CD4-positive, alpha-beta memory T cell (primary cell): ENCODE measurements at places on chromosomes 6 and 20. TPM values are rescaled to one million over a fixed set of nuclear protein-coding genes. Genes with fewer than 3 reads are reported as not detected.

DNA sequence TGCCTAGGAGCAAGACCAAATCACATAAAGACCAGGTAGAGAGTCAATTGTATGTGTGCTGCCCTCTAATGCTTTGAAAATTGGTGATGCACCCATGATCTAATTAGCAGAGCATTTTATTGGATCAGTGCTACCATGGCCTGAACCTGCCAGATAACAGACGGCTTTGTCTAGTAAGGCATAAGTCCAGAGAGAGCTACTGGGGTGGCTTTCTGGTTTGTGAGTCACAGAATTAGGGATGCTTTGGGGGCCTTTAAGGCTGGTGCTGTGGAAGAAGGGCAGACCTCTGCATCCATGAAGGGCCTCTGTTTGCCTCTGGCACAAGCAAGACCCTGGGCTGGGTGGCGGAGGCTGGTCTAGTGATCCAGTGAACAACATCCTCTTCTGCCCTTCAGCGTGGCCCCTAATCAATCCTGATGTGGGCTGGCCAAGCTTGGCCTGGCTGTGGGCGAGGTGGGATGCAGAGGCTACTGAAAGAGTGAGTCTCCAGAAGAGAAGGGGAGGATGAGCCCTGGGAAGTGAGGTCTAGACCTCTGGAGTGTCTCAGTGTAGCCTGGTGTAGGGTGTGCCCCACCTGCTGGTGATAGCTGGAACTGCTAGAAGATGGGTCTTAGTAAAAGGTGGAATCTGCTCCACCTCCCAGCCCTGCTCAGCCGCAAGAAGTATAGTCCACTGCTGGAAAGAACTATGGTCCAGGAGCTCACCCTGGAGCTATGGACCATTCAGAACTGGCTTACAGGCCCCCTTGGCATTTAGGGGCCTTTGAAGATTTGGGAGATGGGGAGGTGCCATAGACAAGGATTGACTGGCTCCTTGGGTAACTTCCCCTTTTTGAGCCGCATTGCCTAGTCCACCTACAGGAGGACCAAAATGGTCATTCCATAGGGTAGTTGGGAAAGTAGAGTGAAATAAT is 36.7 kb upstream of the AAR2 start:
- no peak overlapping the region for H3K4me3 ChIP-seq
- no peak overlapping the region for H3K27ac ChIP-seq
- no peaks in the 10 kb centered on the region for H3K36me3 ChIP-seq
- DNase-seq, result peak; percentile 53
- H3K27me3 ChIP-seq, result no peaks in the 10 kb centered on the region

DNA sequence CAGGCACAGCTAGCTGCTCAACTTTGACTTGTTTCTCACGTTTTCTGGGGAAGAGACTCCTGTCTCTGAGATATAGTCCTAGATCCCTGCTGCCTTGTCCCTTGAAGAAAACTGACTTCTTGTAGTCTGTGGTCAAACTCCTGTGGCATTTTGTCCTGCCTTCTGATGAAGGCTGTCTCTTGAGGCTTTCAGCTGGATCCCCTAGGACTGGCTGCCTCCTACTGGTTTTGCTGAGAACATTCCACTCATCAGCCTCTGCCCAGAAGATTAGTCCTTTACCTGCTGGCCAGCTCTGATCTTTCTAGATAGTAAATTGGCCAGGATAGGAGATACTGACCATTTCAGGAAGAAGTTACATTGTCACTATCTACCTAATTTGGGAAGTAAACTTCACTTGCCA is 71.9 kb upstream of the CNR1 start:
- DNase-seq, result peak; percentile 9
- no peak overlapping the region for H3K4me3 ChIP-seq
- no peaks in the 10 kb centered on the region for H3K27me3 ChIP-seq

DNA sequence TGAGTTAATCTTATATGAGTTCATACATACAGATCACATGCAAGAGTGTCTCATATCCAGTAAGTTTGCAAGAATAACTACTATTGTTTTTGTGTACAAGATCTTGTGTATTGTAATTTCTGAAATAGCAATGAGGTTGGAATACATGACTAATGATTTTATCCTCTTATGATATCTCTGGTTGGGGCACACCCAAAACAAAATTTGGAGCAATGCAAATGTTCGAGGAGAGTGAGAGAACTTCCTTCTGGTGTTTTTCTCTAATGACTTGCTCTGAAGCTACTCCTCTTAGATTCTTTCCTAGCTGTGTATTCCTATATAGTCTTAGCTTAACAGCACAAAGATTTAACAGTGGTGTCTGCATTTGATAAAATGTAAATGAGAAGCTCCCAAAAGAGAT is 252.5 kb downstream of the LAMA2 start:
- H3K27ac ChIP-seq, result no peak overlapping the region
- H3K36me3 ChIP-seq, result no peaks in the 10 kb centered on the region
- H3K4me3 ChIP-seq, result no peak overlapping the region

GRCh38 chr6:161299726-161300125 is 25.9 kb upstream of the AGPAT4 start:
- no peak overlapping the region for H3K27ac ChIP-seq
- H3K4me3 ChIP-seq, result no peak overlapping the region
- no peaks in the 10 kb centered on the region for H3K4me1 ChIP-seq
- no peaks in the 10 kb centered on the region for H3K36me3 ChIP-seq

GRCh38 chr6:16206595-16207037 is 31.8 kb upstream of the GMPR start:
- peak; percentile 54 for DNase-seq
- H3K27me3 ChIP-seq, result no peaks in the 10 kb centered on the region
- H3K27ac ChIP-seq, result no peak overlapping the region
- no peak overlapping the region for H3K4me3 ChIP-seq

- no peak overlapping the region for H3K4me3 ChIP-seq
- no peak for DNase-seq
- no peaks in the 10 kb centered on the region for H3K36me3 ChIP-seq
- H3K27me3 ChIP-seq, result peaks cover 21% of the 10 kb centered on the region
- H3K4me1 ChIP-seq, result no peaks in the 10 kb centered on the region
Observed at GRCh38 chr6:133906050-133906449, 17.1 kb downstream of the TCF21 start.

Gene IMPG1
- not detected for total RNA-seq

Gene IP6K3
- not detected for total RNA-seq

DNA sequence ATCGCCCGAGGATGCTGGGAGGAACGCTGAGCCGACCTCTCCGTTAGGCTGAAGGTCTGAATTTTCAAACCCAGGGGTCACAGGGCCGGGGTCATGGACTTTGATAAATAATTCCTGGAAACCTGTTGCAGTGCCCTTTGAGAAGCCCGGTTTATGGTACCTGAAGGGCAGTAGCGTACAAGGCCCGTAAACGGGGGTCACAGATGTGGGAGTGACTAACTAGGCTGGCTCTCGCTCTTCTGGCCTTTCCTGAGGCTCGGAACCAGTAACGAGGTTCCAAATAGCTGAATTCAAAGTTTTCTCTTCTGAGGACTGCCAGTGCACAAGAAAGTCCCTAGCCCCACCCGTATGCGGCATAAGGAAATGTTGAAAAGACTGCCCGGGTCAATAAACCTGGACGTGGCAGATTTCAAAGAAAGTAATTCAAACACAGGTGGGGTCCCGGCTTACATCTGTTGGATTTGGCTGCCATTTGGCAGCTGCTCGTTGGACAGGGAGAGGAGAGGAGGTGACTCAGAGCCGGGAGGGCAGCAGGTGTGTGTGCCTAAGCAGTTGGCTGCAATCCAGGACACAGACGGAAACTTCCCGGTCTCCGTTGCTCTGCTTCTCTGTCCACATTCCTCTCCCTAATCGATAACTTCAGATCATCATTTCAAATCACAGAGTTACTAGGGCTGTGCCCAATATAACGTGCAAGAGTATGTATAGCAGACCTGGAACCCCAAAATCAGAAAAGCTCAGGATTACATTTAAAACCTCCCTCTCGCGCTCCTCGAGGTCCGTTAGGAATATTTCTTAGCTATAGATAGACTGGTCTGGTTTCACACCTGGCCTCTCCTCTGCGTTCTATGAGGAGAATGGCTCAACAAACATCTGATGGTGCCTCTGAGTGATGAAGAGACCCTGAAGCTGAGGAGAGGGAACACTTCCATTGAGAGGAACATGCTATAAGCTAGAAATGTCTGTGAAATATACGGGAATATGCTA is 765 bp upstream of the GMDS start:
- H3K4me1 ChIP-seq, result peaks cover 22% of the 10 kb centered on the region
- peak; percentile 10 for DNase-seq
- H3K4me3 ChIP-seq, result peak overlapping the region; percentile 82
- H3K27me3 ChIP-seq, result no peaks in the 10 kb centered on the region

DNA sequence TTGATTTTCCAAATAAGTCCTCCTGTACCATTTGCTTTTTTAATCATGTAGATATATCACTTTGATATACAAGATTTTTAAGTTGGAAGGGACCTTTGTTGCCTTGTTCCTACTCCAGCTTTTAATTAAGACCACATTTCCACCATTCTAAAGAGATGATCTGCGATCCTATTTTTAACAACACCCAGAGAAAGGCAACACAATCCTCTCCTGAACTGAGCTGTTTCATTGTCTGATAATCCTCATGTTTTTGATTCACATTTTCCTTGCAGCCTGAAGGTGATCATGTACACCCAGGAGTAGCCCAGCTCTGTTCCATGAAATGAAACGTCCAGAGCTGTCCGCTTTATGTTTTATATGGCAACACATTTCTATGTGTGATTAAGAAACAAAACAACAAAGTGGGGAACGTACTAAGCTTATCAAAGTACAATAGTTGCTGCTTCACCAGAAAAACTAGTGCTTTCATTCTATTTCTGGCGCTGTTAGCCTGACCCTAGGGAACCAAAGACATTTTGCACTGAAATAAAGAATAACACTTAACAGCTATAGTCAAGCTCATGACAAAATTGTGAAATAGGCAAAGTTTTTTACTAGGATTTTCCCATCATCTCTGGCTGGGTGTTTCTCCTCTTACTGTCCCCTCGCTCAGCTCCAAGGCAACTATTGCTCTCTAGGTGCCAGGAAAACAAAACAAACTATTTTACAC is 22.6 kb upstream of the TRAF3IP2 start:
- H3K36me3 ChIP-seq, result no peaks in the 10 kb centered on the region
- H3K4me3 ChIP-seq, result no peak overlapping the region
- no peaks in the 10 kb centered on the region for H3K4me1 ChIP-seq
- no peak overlapping the region for H3K27ac ChIP-seq
- no peaks in the 10 kb centered on the region for H3K27me3 ChIP-seq

- H3K36me3 ChIP-seq, result no peaks in the 10 kb centered on the region
- no peak overlapping the region for H3K4me3 ChIP-seq
- H3K27ac ChIP-seq, result no peak overlapping the region
- no peaks in the 10 kb centered on the region for H3K27me3 ChIP-seq
- DNase-seq, result no peak
Observed at GRCh38 chr20:29297411-29298270, 1959.8 kb upstream of the DEFB115 start.

- no peaks in the 10 kb centered on the region for H3K27me3 ChIP-seq
- H3K4me3 ChIP-seq, result no peak overlapping the region
- H3K27ac ChIP-seq, result no peak overlapping the region
- H3K4me1 ChIP-seq, result no peaks in the 10 kb centered on the region
- DNase-seq, result no peak
Observed at GRCh38 chr20:10898552-10898951, 224.8 kb upstream of the JAG1 start.

DNA sequence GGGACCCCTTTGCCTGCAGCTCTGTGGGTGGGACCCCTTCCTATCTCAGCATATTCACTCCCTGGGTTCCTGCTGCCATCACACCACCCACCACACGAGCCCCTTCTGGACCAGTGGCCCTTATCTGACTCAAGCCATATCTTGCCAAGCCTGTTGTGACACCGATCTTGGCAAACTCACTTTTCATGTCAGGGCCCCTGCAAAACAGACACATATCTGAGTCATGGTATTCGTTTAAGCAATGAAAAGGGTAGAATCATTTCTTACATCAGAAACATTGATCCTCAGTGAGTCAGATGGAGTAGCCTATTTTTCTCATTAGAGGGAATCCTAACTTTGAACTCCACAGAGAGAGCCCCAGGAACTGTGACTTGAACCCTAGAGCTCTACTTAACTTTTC is 10.6 kb downstream of the RAET1E start:
- no peak overlapping the region for H3K27ac ChIP-seq
- H3K4me1 ChIP-seq, result no peaks in the 10 kb centered on the region
- no peaks in the 10 kb centered on the region for H3K36me3 ChIP-seq
- H3K27me3 ChIP-seq, result no peaks in the 10 kb centered on the region
- no peak for DNase-seq

- H3K36me3 ChIP-seq, result no peaks in the 10 kb centered on the region
- H3K27me3 ChIP-seq, result no peaks in the 10 kb centered on the region
- H3K27ac ChIP-seq, result no peak overlapping the region
- no peak overlapping the region for H3K4me3 ChIP-seq
- DNase-seq, result no peak
Observed at GRCh38 chr6:90190752-90191395, 105.8 kb downstream of the BACH2 start.

GRCh38 chr6:23929201-23929600 is 196.8 kb upstream of the NRSN1 start:
- H3K27ac ChIP-seq, result no peak overlapping the region
- no peaks in the 10 kb centered on the region for H3K36me3 ChIP-seq
- no peaks in the 10 kb centered on the region for H3K27me3 ChIP-seq
- no peak for DNase-seq

- H3K4me3 ChIP-seq, result no peak overlapping the region
- H3K27ac ChIP-seq, result no peak overlapping the region
- no peaks in the 10 kb centered on the region for H3K4me1 ChIP-seq
- DNase-seq, result no peak
- H3K36me3 ChIP-seq, result no peaks in the 10 kb centered on the region
Observed at GRCh38 chr6:155959898-155960495, 504.4 kb upstream of the NOX3 start.

- H3K27me3 ChIP-seq, result no peaks in the 10 kb centered on the region
- no peak for DNase-seq
- no peaks in the 10 kb centered on the region for H3K36me3 ChIP-seq
- H3K27ac ChIP-seq, result no peak overlapping the region
- peaks cover 16% of the 10 kb centered on the region for H3K4me1 ChIP-seq
Observed at GRCh38 chr6:41050536-41050935, 2.5 kb upstream of the APOBEC2 start.

Gene AGER
- total RNA-seq, result 74.8 TPM

DNA sequence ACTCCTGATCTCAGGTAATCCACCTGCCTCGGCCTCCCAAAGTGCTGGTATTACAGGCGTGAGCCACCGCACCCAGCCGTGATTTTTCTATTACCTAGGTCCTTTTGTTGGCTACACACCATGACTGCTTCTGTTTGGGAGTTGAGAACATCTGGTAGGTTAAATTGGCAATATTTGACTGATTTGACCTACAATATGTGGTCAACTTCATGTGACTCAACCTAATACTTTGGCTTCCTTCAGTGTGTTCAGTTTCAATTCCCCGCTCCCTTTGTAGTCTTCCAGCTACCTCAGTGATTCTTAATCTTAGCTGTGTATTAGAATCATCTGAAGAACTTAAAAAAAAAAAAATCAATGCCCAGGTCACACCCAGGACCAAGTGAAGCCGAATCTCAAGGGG is 47.4 kb downstream of the MYB start:
- H3K36me3 ChIP-seq, result no peaks in the 10 kb centered on the region
- H3K27me3 ChIP-seq, result no peaks in the 10 kb centered on the region
- H3K4me3 ChIP-seq, result no peak overlapping the region
- H3K4me1 ChIP-seq, result peaks cover 11% of the 10 kb centered on the region

DNA sequence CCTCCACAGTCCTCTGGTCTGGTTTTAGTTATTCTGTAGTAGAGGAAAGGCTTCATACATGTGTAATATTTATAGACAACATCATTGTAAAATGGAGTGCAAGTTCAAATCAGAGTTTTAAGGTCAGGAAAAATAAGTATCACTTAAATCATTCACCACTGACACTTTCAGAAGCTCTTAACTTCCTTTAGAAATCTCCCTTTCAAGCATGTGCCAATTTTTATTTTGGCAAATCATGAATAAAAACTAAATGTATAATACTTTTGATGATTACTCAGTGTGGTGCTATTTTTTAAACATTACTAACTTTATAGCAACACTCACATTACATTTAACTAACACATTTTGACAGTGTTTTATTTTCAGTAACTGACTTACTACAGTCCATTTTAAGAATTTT is 112.2 kb downstream of the OGFRL1 start:
- no peak for DNase-seq
- no peaks in the 10 kb centered on the region for H3K27me3 ChIP-seq
- no peaks in the 10 kb centered on the region for H3K36me3 ChIP-seq
- H3K4me3 ChIP-seq, result no peak overlapping the region

Gene OR12D3
- not detected for total RNA-seq
